Endothelial cell of umbilical vein (primary cell): ENCODE measurements at places on chromosomes 1 and 21. TPM values are rescaled to one million over a fixed set of nuclear protein-coding genes. Genes with fewer than 3 reads are reported as not detected.

GRIK3 gene
- total RNA-seq, result not detected in 2 replicates

USH2A gene
- total RNA-seq, result not detected in 2 replicates

IL19 gene
- not detected in 2 replicates for total RNA-seq

C1orf141 gene
- not detected in 2 replicates for total RNA-seq

CCDC181 gene
- 0.18 and 0.78 TPM in 2 replicates for total RNA-seq

PALMD gene
- total RNA-seq, result 137 and 140 TPM in 2 replicates

KPRP gene
- not detected in 2 replicates for total RNA-seq

RPTN gene
- total RNA-seq, result not detected in 2 replicates

IGFN1 gene
- total RNA-seq, result not detected in 2 replicates

TIMM17A gene
- total RNA-seq, result 93.7 and 105 TPM in 2 replicates

ATP1A4 gene
- total RNA-seq, result not detected in 2 replicates

HSD11B1 gene
- not detected in 2 replicates for total RNA-seq

PDPN gene
- total RNA-seq, result not detected in 2 replicates

MRPS15 gene
- total RNA-seq, result 105 and 106 TPM in 2 replicates

- H3K4me3 ChIP-seq, result no peak overlapping the region
- DNase-seq, result no peak
- H3K27me3 ChIP-seq, result no peaks in the 10 kb centered on the region
- H3K4me1 ChIP-seq, result no peaks in the 10 kb centered on the region
- peaks cover 5% of the 10 kb centered on the region for H3K36me3 ChIP-seq
These were observed 27.6 kb downstream of the USP33 start for GRCh38 chr1:77732090-77732489.

GRCh38 chr1:155075535-155075934, 3.1 kb upstream of the EFNA3 start:
- no peaks in the 10 kb centered on the region for H3K36me3 ChIP-seq
- DNase-seq, result no peak
- no peak overlapping the region for H3K27ac ChIP-seq

GRCh38 chr1:20052386-20052785, 17.6 kb upstream of the PLA2G5 start:
- H3K27me3 ChIP-seq, result peaks cover 2% of the 10 kb centered on the region
- H3K27ac ChIP-seq, result no peak overlapping the region
- DNase-seq, result no peak

DNA sequence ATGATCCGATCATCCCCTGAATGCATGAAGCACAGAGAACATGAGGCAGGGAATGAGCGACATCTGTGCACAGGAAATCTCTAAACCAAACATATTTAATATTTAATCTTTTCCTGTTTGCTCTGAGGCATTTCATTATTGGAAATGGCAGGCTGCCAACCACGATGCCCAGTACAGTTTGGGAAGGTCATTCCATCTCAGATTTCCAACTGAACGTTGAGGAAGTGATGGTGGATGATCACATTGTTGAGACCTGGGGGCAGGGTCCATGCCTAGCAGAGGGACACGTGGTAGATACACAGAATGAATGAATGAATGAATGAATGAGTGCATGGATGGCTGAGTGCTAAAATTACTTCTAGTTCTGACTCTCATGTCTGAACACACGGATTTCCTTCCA, 15.9 kb upstream of the FASLG start:
- no peak overlapping the region for H3K27ac ChIP-seq
- H3K27me3 ChIP-seq, result peaks cover 4% of the 10 kb centered on the region
- no peak overlapping the region for H3K4me3 ChIP-seq
- DNase-seq, result peak; percentile 74
- peaks cover 10% of the 10 kb centered on the region for H3K4me1 ChIP-seq
- no peaks in the 10 kb centered on the region for H3K36me3 ChIP-seq

DNA sequence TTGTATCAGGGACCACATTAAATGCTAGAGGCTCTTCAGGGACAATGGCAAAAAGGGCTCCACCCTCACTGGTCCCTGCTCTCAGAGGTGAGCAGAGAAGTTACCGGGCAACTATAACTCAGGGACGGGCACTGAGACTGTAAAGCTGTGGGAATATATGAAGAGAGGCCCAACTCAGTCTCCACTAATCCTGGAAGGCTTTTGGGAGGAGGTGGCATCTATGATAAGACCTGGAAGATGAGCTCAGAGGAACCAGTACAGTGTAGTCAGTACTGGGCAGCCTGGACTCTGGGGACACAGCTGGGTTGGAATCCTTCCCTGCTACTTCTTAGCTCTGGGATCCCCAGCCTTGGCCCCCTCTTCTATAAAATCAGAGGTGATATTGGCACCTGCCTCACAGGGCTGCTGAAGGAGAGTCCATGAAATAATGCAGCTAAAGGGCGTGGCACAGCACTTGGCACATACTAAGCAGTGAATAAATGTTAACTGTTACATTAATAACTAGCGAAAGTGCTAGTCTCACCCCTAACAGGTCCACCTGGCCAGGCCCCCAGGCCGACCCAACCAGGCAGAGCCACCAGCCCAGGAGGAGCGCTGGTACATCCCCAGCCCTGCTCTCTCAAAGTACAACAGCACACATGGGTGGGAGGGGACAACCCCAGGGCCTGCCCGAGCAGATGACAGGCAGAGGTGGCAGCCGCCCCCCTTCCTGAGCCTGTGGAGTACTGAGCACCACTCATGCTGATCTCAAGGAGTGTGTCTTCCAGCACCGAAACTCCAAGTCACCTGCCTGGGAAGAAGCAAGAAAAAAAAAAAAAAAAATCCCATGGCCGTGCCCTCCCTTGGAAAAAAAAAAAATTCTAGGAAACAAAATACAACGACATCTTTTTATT, 62.7 kb downstream of the CASZ1 start:
- H3K27me3 ChIP-seq, result no peaks in the 10 kb centered on the region
- no peaks in the 10 kb centered on the region for H3K4me1 ChIP-seq
- H3K27ac ChIP-seq, result no peak overlapping the region
- no peak for DNase-seq

GRCh38 chr1:200062143-200062542, 34.6 kb downstream of the NR5A2 start:
- peak; percentile 73 for DNase-seq
- no peaks in the 10 kb centered on the region for H3K4me1 ChIP-seq
- H3K4me3 ChIP-seq, result no peak overlapping the region

GRCh38 chr1:185857442-185857841, 123.3 kb downstream of the HMCN1 start:
- no peaks in the 10 kb centered on the region for H3K27me3 ChIP-seq
- H3K4me3 ChIP-seq, result no peak overlapping the region
- peaks cover 21% of the 10 kb centered on the region for H3K4me1 ChIP-seq
- no peak for DNase-seq

DNA sequence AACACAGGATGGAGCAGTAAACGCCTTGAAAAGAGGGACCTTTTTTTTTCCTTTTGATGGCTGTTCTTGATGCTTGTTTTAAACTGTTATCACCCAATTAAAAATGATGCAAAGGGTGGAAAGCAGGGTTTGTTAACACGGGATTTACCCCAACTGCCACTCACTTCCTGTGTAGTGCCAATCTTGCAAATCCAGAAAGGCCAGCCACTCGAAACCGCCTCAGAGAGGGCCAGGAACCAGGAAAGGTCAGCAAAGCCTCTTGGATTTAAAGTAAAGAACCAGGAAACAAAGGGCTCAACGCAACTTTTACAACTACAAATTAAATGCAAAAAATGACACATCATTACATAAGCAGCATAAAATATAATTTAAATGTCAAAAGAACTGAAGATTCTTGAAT, 347.4 kb downstream of the PDE4B start:
- H3K27ac ChIP-seq, result no peak overlapping the region
- H3K36me3 ChIP-seq, result no peaks in the 10 kb centered on the region
- H3K4me1 ChIP-seq, result no peaks in the 10 kb centered on the region
- H3K27me3 ChIP-seq, result no peaks in the 10 kb centered on the region

GRCh38 chr1:151668090-151668489, 48.5 kb downstream of the CELF3 start:
- DNase-seq, result no peak
- H3K4me3 ChIP-seq, result no peak overlapping the region
- no peaks in the 10 kb centered on the region for H3K27me3 ChIP-seq
- H3K27ac ChIP-seq, result no peak overlapping the region

GRCh38 chr1:100930494-100930893, 34.6 kb downstream of the SLC30A7 start:
- H3K4me3 ChIP-seq, result no peak overlapping the region
- peaks cover 4% of the 10 kb centered on the region for H3K36me3 ChIP-seq
- no peaks in the 10 kb centered on the region for H3K27me3 ChIP-seq
- no peak for DNase-seq
- H3K4me1 ChIP-seq, result no peaks in the 10 kb centered on the region
- no peak overlapping the region for H3K27ac ChIP-seq

DNA sequence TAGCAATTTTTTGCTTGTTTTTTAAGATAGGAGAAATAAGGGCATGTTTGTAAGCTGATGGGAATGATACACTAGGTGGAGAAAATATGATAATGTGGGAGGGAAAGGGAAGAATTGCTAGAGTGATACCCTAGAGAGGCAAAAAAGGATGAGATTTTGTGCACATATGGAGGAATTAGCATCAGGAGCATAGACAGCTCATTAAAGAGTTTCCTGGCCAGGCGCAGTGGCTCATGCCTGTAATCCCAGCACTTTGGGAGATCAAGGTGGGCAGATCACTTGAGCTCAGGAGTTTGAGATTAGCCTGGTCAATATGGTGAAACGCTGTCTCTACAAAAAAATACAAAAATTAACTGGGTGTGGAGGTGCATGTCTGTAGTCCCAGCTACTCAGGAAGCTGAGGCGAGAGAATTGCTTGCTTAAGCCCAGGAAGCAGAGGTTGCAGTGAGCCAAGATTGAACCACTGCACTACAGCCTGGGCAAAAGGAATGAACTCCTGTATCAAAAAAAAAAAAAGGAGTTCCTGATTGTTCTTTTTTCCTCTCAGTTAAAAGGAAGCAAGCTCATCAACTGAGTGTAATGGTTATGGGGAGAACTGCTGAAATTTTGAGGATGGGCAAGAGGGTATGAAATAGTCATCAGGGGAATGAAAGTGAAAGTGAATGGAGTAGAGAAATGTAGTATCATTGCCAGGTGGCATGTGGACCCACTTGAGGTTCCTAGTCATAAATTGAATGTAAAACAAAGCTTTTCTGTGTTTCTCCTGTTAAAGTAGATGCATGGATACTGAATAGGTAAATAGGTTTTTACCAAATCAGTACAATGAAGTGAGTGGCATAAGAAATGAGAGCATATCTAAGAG, 35.5 kb downstream of the SH3GLB1 start:
- no peak overlapping the region for H3K4me3 ChIP-seq
- H3K27ac ChIP-seq, result no peak overlapping the region
- H3K4me1 ChIP-seq, result peaks cover 6% of the 10 kb centered on the region
- no peaks in the 10 kb centered on the region for H3K27me3 ChIP-seq
- H3K36me3 ChIP-seq, result peaks cover 49% of the 10 kb centered on the region

DNA sequence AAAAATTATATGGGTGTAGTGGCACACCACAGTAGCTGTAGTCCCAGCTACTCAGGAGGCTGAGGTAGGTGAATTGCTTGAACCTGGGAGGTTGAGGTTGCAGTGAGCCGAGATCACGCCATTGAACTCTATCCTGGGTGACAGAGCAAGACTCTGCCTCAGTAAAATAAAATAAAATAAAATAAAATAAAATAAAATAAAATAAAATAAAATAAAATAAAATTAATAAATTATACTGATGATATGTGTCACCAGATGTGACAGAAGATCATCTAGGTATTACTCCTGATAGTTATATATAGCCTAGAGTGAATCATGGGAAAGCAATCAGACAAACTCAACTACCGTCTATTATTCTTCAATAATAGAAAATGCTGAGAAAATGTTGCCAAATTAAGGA, 972.5 kb downstream of the MRPL39 start:
- no peaks in the 10 kb centered on the region for H3K27me3 ChIP-seq
- DNase-seq, result no peak
- no peaks in the 10 kb centered on the region for H3K4me1 ChIP-seq
- H3K36me3 ChIP-seq, result no peaks in the 10 kb centered on the region
- no peak overlapping the region for H3K27ac ChIP-seq

- peak; percentile 86 for DNase-seq
- no peaks in the 10 kb centered on the region for H3K27me3 ChIP-seq
- no peak within 1 kb of the TSS for H3K27ac ChIP-seq
These were observed at the start of gene KCNT2 for GRCh38 chr1:196608390-196609369. Gene KCNT2 (minus strand): TSS chr1:196608440. CDS start chr1:196608309, 131 bp downstream.

DNA sequence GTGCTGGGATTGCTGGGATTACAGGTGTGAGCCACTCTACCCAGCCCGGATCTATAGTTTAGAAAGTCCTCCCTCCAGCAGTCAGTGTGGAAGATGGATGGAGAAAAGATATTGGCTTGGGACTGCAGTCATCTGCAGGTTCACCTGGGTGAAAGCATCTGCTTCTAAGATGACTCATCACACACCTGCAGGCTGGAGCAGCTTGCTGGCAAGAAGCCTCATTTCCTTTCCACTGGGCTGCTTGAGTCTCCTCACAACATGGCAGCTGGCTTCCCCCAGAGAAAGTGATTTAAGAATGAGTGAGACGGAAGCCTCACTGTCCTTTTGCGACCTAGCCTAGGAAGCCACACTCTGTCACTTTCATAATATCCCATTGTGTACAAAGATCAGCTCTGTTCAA, 50.0 kb downstream of the FOXO6 start:
- no peaks in the 10 kb centered on the region for H3K4me1 ChIP-seq
- peaks cover 14% of the 10 kb centered on the region for H3K27me3 ChIP-seq
- H3K4me3 ChIP-seq, result no peak overlapping the region
- no peaks in the 10 kb centered on the region for H3K36me3 ChIP-seq
- no peak overlapping the region for H3K27ac ChIP-seq
- no peak for DNase-seq

GRCh38 chr1:95003433-95003738, 69.4 kb downstream of the ALG14 start:
- peak; percentile 45 for DNase-seq
- peaks cover 13% of the 10 kb centered on the region for H3K4me1 ChIP-seq
- H3K4me3 ChIP-seq, result no peak overlapping the region
- H3K36me3 ChIP-seq, result no peaks in the 10 kb centered on the region
- no peaks in the 10 kb centered on the region for H3K27me3 ChIP-seq

GRCh38 chr1:50305808-50306207, 117.4 kb downstream of the DMRTA2 start:
- DNase-seq, result no peak
- H3K27ac ChIP-seq, result no peak overlapping the region
- no peaks in the 10 kb centered on the region for H3K36me3 ChIP-seq
- H3K4me1 ChIP-seq, result no peaks in the 10 kb centered on the region

DNA sequence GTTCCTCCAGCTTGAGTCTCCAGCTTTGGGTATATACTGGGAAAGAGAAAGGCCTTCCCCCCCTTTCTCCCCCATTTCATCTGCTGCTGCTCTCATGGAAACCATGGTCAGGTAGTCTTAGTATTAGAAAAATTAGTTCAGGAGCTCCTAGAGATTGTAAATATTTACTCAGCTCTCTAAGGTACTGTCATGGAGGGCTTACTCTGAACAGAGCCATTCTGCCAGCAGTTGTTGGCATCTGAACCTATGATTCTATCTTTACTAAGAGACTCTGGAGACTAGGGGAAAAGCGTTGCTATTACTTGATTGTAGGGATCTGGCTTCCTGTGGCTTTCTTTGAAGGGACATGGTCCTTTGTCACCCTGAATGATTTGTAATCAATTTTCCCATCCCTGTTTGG, 6.1 kb downstream of the INTS3 start:
- H3K27ac ChIP-seq, result no peak overlapping the region
- no peak for DNase-seq
- H3K27me3 ChIP-seq, result no peaks in the 10 kb centered on the region
- peaks cover 11% of the 10 kb centered on the region for H3K4me1 ChIP-seq

GRCh38 chr1:26998429-26999300, 5.2 kb downstream of the TRNP1 start:
- H3K4me3 ChIP-seq, result no peak overlapping the region
- DNase-seq, result no peak
- peak overlapping the region; percentile 19 for H3K27ac ChIP-seq
- no peaks in the 10 kb centered on the region for H3K36me3 ChIP-seq

GRCh38 chr1:175127565-175127964, 59.9 kb downstream of the TNN start:
- H3K27ac ChIP-seq, result no peak overlapping the region
- no peaks in the 10 kb centered on the region for H3K36me3 ChIP-seq
- no peak for DNase-seq
- H3K27me3 ChIP-seq, result peaks cover 6% of the 10 kb centered on the region
- no peak overlapping the region for H3K4me3 ChIP-seq
- no peaks in the 10 kb centered on the region for H3K4me1 ChIP-seq
